ENCODE measurements at places on chromosomes 3 and 15. TPM values are rescaled to one million over a fixed set of nuclear protein-coding genes. Genes with fewer than 3 reads are reported as not detected.

Gene TRPC1
- 37.3 TPM for total RNA-seq

Gene CCDC33
- total RNA-seq, result not detected

Gene GPR149
- total RNA-seq, result not detected

Gene GOLGA6L26
- not detected for total RNA-seq

Gene CYB561D2
- total RNA-seq, result 32.3 TPM

Gene CXCR6
- not detected for total RNA-seq
